ENCODE measurements at places on chromosomes 6 and 20.

DNA sequence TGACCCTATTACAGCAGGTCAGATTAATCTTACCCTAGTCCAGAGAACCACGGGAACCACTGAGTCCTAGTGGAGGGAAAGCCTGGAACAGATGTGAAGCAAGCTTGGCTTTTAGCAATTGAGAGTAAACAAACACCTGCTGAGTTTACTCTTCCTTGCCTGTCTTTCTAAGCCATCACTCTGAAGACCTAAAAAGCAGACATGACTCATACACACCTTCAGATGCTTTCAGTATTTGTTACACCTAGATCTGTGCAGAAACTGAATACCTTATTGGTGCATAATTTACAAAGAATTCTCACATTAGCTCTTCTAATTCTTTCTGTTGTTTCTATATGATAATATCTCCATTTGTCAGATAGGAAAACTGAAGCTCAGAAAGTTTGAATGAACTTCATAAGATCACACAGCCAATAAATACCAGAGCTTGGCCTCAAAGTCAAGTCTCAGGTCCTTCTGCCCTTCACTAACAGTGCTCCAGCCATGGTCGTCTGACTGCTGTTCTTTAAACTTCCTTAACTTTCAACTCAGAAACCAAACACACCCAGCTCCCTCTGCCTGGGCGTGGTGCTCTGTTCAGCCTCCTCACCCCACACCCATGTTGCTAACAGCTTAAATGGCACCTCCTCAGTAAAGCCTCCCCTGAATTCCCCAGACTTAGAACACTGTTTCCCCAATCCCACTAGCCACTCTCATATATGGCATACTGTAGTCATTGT, 8.6 kb upstream of the GABBR1 start:
- no peak for DNase-seq

- DNase-seq = no peak
Observed at GRCh38 chr6:117531809-117532725, 49.6 kb downstream of the DCBLD1 start.

- DNase-seq = no peak
Observed at GRCh38 chr6:16103722-16104121, 25.2 kb upstream of the MYLIP start.

DNA sequence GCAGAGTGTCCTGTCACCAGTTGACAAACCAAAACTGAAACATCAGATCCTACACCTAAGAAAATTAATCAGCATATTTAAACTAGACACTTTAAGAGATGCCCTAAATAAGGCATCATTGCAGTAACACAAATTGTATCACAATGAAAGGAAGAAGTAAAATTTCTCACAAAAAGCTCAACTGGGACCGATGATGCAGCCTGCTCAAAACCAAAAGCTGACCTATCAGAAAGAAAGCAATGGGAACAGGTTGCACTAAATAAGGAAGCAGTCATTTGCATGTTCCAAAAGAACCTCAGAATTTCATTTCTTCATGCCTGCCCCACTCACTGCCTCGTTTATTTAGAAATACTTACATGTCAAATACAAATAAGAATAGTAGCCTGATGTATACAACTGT, 12.1 kb downstream of the HIVEP2 start:
- no peak for DNase-seq

DNA sequence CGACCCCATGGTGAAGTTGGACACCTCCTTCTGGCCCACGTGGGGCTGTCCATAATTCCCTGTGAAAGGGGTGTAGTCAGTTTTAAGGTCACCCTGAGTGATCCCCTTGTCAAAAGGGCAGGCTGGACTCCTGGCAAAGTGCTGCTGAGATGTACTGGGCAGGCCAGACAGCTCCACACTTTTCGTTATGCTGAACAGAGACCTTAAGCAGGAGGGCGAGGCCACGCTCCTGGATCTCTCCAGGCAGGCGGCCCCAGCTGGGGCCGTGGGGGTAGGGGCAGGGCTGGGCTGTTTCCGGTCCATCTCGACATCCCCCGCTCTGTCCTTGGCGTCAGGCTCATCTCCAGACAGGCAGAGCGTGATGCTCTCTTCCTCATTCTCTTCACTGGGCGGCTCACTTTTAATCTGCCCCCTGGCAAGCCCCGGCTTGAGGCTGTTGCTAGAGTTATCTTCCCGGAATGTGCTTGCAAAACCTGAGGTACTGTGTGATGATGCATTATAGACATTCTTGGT, 56.7 kb downstream of the GJA10 start:
- DNase-seq = no peak

GRCh38 chr20:4195499-4195898, 180.1 kb upstream of the RNF24 start:
- peak; percentile 20 for DNase-seq

DNA sequence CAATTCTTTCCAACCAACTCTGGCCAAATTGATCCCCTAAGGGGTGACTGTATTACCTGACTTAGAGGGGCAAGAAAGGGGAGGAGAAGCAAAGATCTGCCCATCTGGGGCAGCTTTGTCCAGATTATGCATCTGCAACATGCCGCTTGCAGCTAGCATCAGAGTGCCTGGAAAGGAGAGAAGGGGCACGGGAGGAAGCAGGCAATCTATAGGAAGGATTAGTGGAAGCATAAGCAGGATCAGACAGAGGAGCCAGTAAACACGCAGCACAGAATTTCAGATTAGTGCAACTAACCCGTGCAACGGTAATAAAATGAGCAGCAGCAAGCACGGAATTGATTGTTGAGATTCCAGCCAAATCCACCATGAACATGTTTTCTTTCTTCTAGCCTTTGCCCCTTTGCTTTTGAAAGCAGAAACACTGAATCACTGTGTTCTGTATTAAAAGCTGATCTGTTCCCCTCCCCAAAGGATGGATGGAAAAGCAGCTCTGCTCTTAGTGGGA, 643.6 kb upstream of the CHD6 start:
- DNase-seq = no peak

DNA sequence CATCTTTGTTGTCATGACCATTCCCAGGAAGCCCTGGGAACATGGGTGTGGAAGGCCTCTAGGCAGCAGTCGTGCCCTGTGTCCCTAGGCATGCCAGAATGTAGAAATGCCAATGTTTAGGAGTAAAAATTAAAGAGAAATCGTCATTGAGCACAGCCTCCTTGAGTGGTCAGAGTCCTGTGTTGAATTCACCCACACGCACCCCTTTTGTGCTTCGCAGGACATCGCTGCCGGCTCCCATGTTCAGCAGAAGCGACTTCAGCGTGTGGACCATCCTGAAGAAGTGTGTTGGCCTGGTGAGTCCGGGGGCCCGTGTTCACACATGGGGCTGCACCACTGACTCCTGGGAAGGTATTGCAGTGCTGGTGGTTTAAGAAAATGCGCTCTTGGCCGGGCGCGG, 25.1 kb downstream of the OSBPL2 start:
- no peak for DNase-seq

DNA sequence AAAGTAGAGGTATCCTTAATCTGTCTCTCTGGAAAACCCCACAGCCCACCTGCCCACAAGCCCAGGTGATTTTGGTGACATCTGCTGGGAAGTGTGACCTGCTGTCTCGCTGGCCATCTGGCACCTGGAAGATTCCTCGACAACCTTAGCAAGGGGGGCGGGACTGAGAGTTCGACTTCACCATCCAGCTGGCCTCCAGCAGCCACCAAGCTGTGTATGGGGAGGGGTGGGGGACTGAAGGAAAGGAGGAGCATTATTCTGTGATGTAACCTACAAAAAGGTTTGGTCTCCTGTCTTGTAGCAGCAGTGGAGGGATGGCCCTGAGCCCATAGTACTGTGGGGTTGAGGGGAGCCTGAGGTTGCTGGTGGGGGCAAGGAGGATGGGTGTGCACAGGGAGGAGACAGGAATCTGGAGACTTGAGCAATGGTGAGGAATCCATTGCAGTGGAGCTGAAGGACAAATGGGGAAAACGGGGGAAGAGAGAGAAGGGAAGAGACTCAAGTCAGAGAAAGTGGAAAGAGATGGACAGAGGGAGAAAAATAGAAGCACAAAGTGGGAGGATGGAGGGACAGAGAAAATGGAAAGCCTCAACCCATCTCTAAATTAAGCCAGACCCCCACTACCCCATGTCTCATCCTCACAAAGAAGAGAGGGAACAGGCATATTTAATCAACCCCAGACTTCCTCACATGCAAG, 4.0 kb downstream of the LY6G6F start:
- DNase-seq = no peak

DNA sequence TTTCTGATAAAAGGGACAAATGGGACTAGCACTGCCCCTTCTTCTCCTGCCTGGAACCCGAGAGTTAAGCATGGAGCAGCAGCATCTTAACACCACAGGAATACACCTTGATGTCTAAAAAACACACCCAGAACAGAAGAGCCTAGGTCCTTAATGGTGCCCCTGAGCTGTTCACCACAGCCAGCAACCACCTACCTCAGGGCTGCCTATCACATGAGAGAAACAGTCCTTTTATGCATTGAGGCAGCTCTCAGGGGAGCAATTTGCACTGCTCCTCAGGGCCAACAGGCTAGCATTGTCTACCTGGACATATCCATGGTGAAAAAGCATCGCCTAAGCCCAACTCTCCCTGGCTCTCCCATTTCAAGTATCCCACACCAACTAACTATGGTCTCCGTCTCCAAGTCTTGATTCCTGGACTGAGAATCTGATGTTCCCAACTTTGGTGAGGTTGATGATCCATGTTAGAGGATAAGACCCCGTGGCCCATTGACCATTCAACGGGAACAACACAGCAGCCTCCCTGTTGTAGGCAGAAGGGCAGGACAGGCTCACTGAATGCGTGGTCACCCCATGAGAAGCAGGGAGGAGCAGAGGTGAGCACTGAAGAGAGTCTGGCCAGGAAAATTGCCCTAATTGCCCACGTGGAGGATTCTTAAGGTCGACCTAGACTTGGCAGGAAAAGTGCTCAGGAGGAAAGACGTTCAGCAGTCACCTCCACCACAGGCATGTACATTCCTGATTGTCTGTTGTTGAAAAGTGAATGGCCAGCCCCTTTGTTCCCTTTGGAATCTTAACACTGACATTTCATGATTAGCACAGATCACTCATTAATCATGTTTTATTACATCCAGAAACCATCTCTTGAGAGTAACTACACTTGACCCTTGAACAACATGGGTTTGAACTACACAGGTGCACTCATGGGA, 4.2 kb upstream of the APMAP start:
- DNase-seq = no peak

DNA sequence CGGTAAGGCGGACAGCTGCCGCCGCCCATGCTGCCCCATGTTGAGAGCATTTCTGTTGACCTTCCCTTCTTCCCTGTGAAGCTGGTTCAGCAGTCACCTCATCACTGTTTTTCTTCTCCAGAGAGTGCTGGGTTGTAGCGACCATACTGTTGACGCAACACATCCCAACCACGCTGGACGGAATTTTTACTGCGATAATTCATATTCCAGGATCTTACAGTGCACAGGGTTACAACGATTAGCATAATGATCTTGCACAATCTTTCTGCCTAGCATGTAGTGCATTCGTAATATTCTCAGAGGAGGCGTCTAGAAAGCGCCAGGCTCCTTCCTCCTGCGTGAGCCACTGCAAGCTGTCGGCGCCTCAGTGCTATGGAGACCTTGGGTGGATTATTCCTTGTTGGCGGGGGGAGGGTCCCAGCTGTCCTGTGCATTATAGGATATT, 137.0 kb downstream of the MTHFD1L start:
- no peak for DNase-seq

GRCh38 chr6:37463110-37463509, 30.1 kb downstream of the CMTR1 start:
- DNase-seq = no peak

- DNase-seq = no peak
Observed at GRCh38 chr6:139779988-139780774, 405.7 kb upstream of the CITED2 start.

GRCh38 chr6:65667916-65668656, 38.9 kb downstream of the EYS start:
- DNase-seq = no peak

GRCh38 chr6:88884361-88884760, 79.1 kb downstream of the RNGTT start:
- DNase-seq = no peak

DNA sequence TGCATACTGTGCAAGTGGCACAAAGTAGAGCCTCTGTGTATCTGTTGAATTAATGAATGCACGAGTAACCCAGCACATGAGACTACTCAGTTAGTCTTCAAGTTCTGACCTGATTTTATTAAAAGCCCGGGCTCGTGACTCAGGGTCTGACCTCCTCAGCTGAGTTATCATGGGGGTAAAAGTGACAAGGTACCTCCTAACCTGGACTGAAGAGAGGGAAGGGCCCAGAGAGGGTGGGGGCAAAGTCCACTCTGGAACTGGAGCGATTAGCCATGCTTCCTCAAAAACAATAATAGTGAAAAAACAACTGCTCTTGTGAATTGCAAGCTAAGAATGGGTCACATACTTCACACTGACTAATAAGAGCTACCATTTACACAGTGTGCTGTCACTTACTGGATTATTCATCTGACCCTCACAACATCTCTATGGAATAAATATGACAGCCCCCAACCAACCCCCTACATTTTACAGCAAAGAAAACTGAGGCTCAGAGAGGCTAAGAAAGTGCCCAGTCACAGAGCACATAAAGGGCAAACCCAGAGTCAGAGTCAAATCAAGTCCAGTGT, 26.7 kb downstream of the TRERF1 start:
- DNase-seq = no peak

GRCh38 chr6:85344996-85345395, 104.9 kb upstream of the NT5E start:
- no peak for DNase-seq

DNA sequence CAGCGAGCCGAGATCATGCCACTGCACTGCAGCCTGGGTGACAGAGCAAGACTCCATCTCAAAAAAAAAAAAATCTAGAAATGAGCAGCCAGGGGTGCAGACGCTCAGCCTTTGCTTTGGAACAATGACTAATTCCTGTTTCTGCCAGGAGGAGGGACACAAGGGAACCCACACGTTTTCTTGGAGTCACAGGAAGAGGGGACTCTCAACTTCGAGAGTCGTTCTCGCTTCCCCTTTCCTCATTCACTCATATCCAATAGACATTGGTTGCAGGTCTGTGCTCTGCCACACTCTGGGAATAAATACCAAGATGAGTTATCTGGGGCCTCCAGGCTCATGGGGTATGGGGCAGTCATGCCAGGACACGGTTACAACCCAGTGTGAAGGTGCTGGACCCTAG, 91.5 kb upstream of the RREB1 start:
- no peak for DNase-seq

GRCh38 chr6:25407431-25407830, 128.3 kb downstream of the CARMIL1 start:
- no peak for DNase-seq

GRCh38 chr6:165967810-165968407, 199.7 kb downstream of the TBXT start:
- no peak for DNase-seq

GRCh38 chr20:63233924-63234323, 1.8 kb upstream of the BIRC7 start:
- no peak for DNase-seq

Data from SHP77 (cell line).